GOT3 (cell line): ENCODE measurements at places on chromosomes 2 and 18.
A peak's percentile ranks its signal among the peaks of the same experiment; 100 is the strongest.

DNA sequence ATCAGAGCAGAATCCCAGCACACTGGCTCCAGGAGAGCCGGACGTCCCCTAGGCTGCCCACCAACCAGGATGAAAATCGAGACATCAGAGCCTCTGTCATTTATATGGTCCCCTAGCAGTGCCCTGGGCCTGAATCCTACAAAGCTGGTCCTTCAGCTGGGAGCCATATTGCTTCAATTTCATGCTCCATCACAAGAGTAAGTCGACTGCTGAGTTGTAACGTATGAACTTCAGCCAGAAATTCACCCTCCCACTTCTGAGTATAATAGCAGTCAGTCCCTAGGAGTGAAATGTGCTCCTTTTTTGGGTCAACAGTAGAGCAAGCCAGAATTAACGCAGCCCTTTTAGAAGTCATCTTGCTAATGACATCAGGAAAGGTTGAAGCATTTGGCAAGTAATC is 126.4 kb downstream of the CCBE1 start:
- no peak for DNase-seq

GRCh38 chr2:193868833-193869232 is 1674.1 kb upstream of the TMEFF2 start:
- no peak for DNase-seq

- DNase-seq = no peak
Observed at GRCh38 chr2:9966491-9967022, 15.1 kb downstream of the GRHL1 start.

GRCh38 chr2:28276076-28276618 is 116.5 kb upstream of the FOSL2 start:
- DNase-seq = peak; percentile 13

GRCh38 chr18:71505526-71505925 is 1038.6 kb downstream of the CBLN2 start:
- no peak for DNase-seq

DNA sequence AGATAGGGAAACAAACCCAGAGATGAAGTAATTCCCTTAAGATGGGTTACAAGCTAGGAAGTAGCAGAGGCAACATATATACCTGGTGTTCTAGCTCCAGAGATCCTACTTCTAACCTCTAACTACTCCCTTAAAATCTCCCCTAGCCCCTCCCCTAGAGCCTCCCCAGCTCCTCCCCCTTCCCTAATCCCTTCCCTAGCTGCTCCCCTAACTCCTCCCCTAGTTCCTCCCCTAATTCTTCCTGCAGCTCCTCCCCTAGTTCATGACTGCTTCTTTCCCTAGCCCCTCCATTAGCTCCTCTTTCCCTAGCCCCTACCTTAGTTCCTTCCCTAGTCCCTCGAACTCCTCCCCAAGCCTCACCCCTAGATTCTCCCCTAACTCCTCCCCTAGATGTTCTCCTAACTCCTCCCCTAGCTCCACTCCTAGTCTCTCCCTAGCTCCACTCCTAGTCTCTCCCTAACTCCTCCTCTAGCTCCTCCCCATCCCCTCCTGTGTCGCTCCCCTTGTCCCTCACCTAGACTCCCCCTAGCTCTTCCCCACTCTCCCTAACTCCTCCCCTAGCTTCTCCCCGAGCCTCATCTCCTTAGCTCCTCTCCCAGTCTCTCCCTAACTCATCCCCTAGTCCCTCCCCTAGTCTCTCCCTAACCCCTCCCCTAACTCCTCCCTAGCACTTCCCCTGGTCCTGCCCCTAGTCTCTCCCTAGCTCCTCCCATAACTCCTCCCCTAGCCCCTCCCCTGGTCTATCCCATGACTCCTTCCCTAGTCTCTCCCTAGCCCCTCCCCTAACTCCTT is 108.9 kb downstream of the CD226 start:
- DNase-seq = no peak

GRCh38 chr2:230930928-230931555 is 6.0 kb upstream of the GPR55 start:
- DNase-seq = no peak

DNA sequence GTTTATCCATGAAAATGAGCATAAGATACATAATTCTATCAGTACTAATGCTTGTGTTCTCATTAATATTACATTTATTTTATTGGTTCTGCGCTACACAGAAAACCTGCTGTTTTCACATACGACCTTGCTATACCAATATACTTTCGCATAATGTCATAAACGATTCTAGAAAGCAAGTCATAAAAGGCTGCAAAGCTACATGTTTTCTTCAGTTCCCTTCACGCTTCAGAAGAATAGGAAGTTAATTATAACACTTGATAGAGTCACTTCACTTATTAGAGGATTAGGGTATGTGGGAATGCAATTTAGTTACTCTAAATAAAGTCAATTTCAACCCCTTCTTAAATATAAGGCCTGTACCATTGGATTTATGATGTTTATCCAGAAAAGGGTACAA is 29.0 kb downstream of the PSME4 start:
- no peak for DNase-seq

DNA sequence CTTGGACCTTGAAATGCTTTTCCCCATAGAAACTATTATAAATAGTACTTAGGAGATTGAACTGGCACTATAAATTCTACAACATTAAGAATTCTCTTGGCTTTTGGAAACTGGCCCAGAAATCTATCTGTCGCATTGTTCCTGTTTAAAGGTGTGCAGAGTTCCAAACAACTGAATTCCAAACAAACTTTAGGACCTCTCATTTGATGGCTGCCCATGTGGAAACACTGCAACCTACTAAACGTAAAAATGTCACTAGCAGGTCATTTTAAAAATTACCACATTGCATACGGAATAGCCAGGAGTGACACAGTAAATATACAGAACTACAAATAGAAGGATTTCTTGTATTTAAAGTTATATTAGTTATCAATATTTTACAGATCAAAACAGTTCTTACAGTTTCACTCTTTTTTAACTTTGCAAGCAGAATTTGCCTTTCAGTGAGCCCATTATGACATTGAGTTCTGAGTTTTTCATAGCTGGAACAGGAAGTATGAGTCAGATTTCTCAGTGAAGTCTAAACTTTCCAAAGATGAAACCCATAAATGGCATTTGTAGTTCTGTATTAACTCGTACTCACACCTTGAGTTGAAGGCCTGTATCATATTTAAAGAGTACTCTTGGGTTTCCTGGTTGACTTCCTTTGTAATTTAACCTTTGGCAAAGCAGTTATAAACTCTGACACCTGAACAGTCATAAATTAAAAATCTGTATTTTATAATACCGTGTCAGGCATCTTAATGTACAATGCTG is 142.3 kb upstream of the BOD1L2 start:
- DNase-seq = no peak

- peak; percentile 47 for DNase-seq
Observed at GRCh38 chr2:131093696-131094462, 619 bp upstream of the FAM168B start.

- DNase-seq = no peak
Observed at GRCh38 chr2:128445523-128445900, 126.8 kb upstream of the HS6ST1 start.

DNA sequence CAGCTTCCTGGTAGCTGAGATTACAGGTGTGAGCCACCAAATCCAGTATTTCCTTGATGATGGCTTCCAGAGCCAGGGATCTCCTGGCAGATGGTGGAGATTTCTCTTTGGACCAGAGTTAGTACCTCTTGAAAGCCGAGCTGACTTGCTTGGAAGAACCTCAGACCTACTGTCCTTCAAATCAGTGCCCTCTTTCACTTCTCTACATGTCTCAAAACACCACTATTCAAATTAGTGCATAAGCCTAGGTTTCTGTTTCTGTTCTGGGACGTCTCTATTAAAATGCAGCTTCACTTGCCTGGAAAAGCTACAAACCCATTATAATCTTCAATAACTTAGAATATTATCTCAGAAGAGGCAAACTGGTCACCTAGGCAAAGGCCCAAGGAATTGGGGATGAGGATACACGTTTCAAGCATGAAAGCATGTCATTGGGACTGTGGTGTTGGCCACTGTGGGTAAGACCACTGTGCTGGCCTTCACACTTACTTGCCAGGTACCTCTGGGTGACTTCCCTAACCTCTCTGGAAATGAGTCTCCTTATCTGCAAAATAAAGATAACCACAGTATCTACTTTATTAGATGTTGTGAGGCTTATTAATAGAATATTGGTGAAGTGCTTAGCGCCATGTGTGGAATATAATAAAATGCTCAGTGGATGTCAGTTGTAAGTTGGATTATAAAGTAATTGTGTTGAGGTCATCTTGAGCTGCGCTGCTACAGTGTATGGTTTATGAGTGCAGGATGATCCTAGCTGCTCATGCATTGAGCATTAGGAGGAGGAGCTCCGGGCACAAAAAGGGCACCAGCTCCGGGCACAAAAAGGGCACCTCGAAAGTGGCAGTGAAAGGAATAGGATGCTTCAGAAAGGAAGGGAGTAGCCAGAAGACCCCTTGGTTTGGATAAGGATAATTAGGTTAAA is 84.5 kb downstream of the DOCK10 start:
- DNase-seq = peak; percentile 3

GRCh38 chr2:37287966-37288365 is 36.7 kb downstream of the PRKD3 start:
- DNase-seq = no peak

DNA sequence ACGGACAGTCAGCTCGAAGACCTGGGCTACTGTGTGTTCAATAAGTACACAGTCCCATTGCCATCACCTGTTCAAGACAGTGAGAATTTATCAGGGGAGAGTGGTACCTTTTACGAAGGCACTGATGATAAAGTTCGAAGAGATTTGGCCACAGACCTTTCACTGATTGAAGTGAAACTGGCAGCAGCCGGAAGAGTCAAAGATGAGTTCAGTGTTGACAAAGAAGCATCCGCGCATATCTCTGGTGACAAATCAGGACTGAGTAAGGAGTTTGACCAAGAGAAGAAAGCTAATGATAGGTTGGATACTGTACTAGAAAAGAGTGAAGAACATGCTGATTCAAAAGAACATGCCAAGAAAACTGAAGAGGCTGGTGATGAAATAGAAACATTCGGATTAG is 76.9 kb upstream of the UNC80 start:
- no peak for DNase-seq

DNA sequence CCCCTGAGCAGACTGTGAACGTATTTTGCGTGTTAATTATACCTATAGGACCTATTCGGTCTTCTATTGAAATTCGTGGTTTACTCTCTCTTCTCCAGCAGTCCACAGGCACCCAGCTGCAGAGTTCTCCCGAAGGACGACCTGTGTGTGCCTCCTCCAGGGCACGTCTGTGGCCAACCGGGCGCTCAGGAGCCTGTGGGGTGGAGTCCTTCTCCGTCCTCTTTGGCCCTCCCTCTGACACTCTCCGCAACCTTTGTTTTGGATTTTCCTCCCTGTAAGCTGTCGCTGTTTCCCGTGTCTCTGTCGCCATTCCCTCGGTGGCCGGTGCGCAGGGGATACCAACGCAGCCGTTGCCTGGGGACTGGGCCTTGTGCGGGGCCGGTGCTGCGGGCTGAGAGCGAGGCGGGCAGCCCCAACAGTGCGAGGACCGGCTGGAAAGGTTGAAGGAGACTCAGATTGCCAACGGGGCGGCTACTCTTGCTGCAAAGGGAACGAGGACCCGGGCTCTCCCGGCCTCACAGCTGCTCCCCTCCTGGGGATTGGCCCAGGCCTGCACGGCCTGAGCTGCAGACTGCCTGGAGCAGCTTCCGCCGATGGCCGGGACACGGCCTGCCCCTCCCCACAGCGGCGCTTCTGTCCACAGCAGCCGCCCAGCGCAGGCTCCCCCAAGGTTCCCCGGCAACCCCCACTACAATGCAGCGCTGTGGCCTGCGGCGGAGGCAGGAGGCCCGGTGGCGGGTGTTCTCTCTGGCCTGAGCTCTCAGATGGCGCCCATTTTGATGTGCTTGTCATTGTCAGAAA is 221.0 kb downstream of the MTX2 start:
- no peak for DNase-seq

- no peak for DNase-seq
Observed at GRCh38 chr2:63663013-63663864, 74.5 kb downstream of the MDH1 start.

DNA sequence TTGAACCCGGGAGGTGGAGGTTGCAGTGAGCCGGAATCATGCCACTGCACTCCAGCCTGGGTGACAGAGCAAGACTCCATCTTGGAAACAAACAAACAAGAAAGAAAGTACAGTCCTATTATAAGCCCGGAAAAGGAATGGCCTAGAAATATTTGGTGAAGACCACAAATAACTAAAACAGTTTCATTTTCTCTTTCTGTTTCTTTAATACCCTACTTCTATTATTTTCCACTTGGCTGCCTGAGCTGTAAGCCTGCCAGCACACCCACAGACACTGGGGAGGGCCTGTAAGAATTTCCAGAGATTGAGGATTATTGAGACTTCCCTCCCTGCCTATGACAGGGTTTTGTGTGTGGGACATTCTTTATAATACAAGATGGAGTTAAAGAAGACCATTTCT is 188.0 kb upstream of the DCC start:
- no peak for DNase-seq

- DNase-seq = no peak
Observed at GRCh38 chr2:10086950-10087349, 6.7 kb upstream of the CYS1 start.

DNA sequence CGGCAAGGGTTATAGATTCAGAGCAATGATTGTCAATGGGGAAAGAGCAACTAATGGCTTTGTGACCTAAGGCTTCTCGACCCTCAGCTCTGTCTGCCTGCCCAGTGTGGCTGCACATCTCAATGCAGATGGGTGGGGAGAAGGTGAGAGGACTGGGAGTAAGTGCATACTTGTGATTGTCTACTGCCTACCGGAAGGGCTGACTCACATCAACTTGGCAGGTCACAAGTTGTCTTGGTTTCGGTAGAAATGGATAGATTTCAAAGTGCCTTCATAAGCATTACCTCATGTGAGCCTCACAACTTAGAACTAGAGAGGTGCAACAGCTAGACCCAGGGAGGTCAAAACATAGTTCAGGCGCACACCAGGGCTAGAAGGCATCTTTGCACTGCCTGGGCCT is 29.4 kb downstream of the STAT1 start:
- DNase-seq = no peak

DNA sequence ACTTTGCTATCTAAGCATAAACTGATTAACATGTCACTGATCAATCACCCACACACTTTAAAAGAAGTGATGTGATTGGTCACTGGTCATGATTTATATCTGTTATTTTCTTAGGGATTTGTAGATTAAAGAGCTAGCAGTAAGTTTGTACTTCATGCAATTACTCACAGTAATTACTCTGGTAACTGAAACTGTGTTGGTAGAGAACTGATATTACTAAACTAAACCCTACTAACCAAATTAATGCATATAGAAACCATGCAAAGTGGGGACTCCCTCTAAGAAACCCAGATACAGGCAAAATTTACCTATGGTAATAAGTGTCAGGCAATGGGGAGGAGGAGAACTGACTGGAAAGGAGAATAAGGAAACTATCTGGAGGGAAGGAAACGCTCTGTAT is 44.8 kb upstream of the C2orf15 start:
- no peak for DNase-seq
